ENCODE measurements at places on chromosomes 5 and 9. TPM values are rescaled to one million over a fixed set of nuclear protein-coding genes. Genes with fewer than 3 reads are reported as not detected.

The FSD1L gene
- total RNA-seq, result 2.9 TPM

The NXNL2 gene
- total RNA-seq, result 3.2 TPM

The FIBCD1 gene
- 1.1 TPM for total RNA-seq

The ACOT12 gene
- total RNA-seq, result not detected

The CBY3 gene
- total RNA-seq, result 0.18 TPM

The C9orf152 gene
- total RNA-seq, result not detected

DNA sequence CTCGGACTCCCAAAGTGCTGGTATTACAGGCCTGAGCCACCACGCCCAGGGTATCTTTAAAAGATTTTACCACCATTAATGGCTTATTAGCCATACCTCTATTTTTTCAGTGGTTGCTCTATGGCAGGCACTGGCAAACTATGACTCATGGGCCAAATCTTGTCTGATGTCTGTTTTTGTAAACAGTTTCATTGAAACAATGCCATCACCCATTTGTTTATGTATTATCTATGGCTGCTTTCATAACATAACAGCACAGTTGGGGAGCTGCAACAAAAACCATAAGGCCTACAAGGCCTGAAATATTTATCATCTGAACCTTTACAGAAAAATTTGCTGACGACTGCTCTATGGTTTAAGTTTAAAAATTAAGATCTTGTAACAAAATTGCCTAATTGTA lies 66.8 kb downstream of the SLC38A9 start:
- no peaks in the 10 kb centered on the region for H3K27me3 ChIP-seq
- no peak overlapping the region for H3K4me3 ChIP-seq
- peaks cover 9% of the 10 kb centered on the region for H3K4me1 ChIP-seq
- 0 out of 2 replicates have a peak, but pooled peaks cover 2% of the 10 kb centered on the region for H3K36me3 ChIP-seq

GRCh38 chr9:8963885-8964284 lies 1164.3 kb upstream of the DMAC1 start:
- no peaks in the 10 kb centered on the region for H3K4me1 ChIP-seq
- no peak for DNase-seq
- no peak overlapping the region for H3K27ac ChIP-seq
- no peaks in the 10 kb centered on the region for H3K36me3 ChIP-seq

DNA sequence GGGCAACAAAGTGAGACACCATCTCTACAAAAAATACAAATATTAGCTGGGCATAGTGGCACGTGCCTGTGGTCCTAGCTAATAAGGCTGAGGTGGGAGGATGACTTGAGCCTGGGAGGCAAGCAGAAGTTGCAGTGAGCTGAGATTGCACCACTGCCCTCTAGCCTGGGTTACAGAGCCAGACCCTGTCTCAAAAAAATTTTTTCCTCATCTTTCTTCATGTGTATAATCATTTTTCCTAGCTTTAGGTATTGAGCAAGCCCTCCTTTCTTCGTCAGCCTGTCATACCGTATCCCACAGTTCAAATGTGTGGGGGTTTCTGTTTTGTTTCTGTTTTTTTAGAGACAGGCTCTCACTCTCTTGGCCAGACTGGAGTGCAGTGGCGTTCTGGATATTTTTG lies 41.3 kb downstream of the EHMT1 start:
- no peak overlapping the region for H3K27ac ChIP-seq
- DNase-seq, result no peak
- peaks cover 4% of the 10 kb centered on the region for H3K4me1 ChIP-seq
- no peaks in the 10 kb centered on the region for H3K27me3 ChIP-seq
- H3K4me3 ChIP-seq, result no peak overlapping the region
- peaks cover 3% of the 10 kb centered on the region for H3K36me3 ChIP-seq

DNA sequence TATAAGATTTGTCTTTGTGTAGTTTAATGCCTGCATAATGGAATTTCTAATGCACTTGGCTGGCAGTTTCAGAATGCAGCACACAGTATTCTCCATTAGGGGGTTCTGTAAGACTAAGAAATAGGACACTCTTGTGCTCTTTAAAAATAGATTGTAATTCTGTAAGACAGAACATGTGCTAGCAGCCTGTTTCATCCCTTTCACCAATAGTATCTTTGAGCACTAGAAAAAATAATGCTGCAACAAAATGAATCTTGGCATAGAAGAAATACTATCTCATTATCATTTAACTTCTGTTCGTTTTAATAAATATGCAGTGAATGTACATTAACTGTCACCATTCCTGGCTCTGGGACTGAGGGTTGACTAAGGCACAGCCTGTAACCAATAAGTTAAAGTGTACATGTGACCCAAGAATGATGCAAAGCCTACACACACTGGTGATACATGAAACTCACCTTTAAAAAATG lies 23.8 kb upstream of the ZNF622 start:
- H3K27me3 ChIP-seq, result peaks cover 30% of the 10 kb centered on the region
- H3K4me1 ChIP-seq, result no peaks in the 10 kb centered on the region
- peak; percentile 64 for DNase-seq
- no peak overlapping the region for H3K4me3 ChIP-seq
- H3K36me3 ChIP-seq, result no peaks in the 10 kb centered on the region

DNA sequence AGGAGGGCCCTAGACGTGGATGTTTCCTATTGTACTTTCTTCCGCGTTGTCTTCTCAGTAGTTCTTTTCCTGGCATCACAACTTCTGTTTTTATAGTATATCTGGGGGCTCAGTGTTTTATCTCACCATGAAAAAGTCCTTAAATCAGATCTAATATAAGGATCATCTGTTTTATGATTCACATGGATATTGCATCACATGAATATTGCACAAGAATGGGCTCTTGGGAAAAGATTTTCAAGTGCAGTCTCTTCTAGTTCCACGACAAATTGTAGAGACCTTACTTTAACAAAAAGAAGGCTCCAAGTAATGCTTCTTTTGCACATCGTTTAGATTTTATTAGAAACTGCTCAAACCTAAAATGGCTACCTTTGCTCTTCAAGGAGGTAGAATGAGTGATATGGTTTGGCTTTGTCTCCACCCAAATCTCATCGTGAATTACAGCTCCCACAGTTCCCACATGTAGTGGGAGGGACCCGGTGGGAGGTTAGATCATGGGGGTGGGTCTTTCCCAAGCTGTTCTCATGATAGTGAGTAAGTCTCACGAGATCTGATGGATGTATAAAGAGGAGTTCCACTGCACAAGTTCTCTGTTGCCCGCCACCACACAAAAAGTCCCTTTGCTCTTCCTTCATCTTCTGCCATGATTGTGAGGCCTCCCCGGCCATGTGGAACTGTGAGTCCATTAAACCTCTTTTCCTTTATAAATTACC lies 53.7 kb upstream of the FAM120A start:
- no peak overlapping the region for H3K4me3 ChIP-seq
- peak; percentile 32 for DNase-seq
- no peaks in the 10 kb centered on the region for H3K4me1 ChIP-seq
- H3K27me3 ChIP-seq, result peaks cover 2% of the 10 kb centered on the region
- H3K27ac ChIP-seq, result no peak overlapping the region

DNA sequence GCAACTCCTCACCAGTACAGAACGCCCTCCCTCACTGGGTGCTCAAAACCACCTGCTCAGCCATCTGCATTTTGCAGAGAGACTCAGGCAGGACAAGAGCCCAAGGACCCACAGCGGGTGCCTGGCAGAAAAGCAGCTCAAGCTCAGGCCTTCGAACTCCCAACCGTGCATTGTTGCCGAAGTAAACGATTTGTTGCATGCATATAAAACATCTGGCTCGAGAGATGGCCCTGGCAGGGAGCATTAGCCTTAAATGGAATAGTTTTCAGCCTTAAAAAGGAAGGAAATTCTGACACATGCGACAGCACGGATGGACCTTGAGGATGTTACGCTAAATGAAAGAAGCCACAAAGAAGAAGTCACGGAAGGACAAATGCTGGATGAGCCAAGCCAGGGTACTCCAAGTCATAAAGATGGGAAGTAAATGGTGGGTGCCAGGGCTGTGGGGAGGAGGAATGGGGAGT lies 160.4 kb upstream of the PHYKPL start:
- no peak overlapping the region for H3K27ac ChIP-seq
- no peaks in the 10 kb centered on the region for H3K4me1 ChIP-seq
- no peak for DNase-seq
- no peaks in the 10 kb centered on the region for H3K27me3 ChIP-seq

DNA sequence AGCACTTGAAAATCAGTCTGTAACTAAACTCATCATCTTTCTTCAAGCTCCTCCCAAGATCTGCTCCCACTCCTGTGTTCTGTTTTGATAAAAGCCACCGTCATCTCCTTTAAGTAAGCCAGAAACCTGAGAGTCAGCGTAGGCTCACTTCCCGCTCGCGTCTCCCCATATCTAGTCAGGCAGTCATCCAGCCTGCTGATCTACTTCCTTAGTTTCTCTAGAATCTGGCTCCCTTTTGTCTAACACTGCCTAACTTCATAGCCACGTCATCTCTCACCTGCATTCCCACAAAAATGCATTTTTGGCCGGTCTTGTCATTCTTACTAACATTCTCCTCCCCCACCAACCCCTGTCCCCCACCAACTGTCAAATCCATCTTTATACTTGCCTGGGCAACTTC lies 3.0 kb upstream of the TJP2 start:
- peak; percentile 86 for DNase-seq
- no peaks in the 10 kb centered on the region for H3K27me3 ChIP-seq
- peaks cover 6% of the 10 kb centered on the region for H3K4me1 ChIP-seq
- no peaks in the 10 kb centered on the region for H3K36me3 ChIP-seq
- H3K27ac ChIP-seq, result no peak overlapping the region
- no peak overlapping the region for H3K4me3 ChIP-seq

- H3K36me3 ChIP-seq, result no peaks in the 10 kb centered on the region
- no peak overlapping the region for H3K27ac ChIP-seq
- H3K4me3 ChIP-seq, result no peak overlapping the region
- peaks cover 28% of the 10 kb centered on the region for H3K4me1 ChIP-seq
- no peaks in the 10 kb centered on the region for H3K27me3 ChIP-seq
These were observed 41.6 kb downstream of the ADAMTS12 start for GRCh38 chr5:33850100-33850594.

GRCh38 chr9:75226403-75227139 lies 138.3 kb downstream of the OSTF1 start:
- DNase-seq, result no peak
- no peaks in the 10 kb centered on the region for H3K4me1 ChIP-seq
- no peak overlapping the region for H3K4me3 ChIP-seq
- H3K27me3 ChIP-seq, result no peaks in the 10 kb centered on the region
- no peaks in the 10 kb centered on the region for H3K36me3 ChIP-seq

- H3K27me3 ChIP-seq, result no peaks in the 10 kb centered on the region
- H3K27ac ChIP-seq, result peak overlapping the region; percentile 91
- H3K36me3 ChIP-seq, result no peaks in the 10 kb centered on the region
- H3K4me1 ChIP-seq, result peaks cover 12% of the 10 kb centered on the region
- DNase-seq, result peak; percentile 24
These were observed 962 bp upstream of the TXN start for GRCh38 chr9:110257097-110257841.

GRCh38 chr5:133259199-133259997 lies 207.6 kb downstream of the HSPA4 start:
- H3K4me1 ChIP-seq, result no peaks in the 10 kb centered on the region
- H3K4me3 ChIP-seq, result no peak overlapping the region
- H3K27me3 ChIP-seq, result peaks cover 47% of the 10 kb centered on the region
- no peak overlapping the region for H3K27ac ChIP-seq
- H3K36me3 ChIP-seq, result no peaks in the 10 kb centered on the region
- DNase-seq, result no peak

- H3K4me1 ChIP-seq, result peaks cover 3% of the 10 kb centered on the region
- H3K36me3 ChIP-seq, result no peaks in the 10 kb centered on the region
- DNase-seq, result peak; percentile 70
- H3K4me3 ChIP-seq, result peak within 1 kb of the TSS; percentile 94
- peak within 1 kb of the TSS; percentile 99 for H3K27ac ChIP-seq
These were observed at the start of gene UBTD2 for GRCh38 chr5:172283020-172283861. TSS of gene UBTD2 (minus strand) at chr5:172283764. CDS start at chr5:172283665, 99 bp downstream.

GRCh38 chr5:92633875-92634487 lies 947.0 kb downstream of the NR2F1-AS1 start:
- H3K4me3 ChIP-seq, result no peak overlapping the region
- DNase-seq, result peak; percentile 71
- no peaks in the 10 kb centered on the region for H3K36me3 ChIP-seq
- peaks cover 8% of the 10 kb centered on the region for H3K4me1 ChIP-seq
- H3K27me3 ChIP-seq, result no peaks in the 10 kb centered on the region

- peak overlapping the region; percentile 21 for H3K27ac ChIP-seq
- H3K4me3 ChIP-seq, result no peak overlapping the region
- peaks cover 4% of the 10 kb centered on the region for H3K36me3 ChIP-seq
- no peaks in the 10 kb centered on the region for H3K27me3 ChIP-seq
These were observed 16.3 kb downstream of the ROR2 start for GRCh38 chr9:91933556-91934352.

DNA sequence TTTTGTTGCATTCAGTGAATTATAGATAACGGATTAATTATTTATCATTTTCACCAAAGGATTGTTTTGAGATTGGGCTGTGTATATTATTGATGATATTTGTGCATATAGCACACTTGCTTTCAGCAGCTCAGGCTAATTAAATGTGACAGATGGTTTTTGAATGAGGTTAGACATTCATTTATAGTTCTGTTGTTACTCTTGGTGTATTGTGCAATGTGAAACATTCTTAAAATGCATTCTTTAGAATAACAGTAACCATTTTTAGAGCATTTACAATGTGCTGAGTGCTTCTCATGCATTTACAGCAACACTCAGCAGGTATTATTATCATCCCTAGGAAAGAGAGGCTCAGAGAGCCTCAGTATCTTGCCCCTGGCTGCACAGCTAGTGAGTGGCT lies 23.8 kb downstream of the NANS start:
- H3K36me3 ChIP-seq, result peaks cover 33% of the 10 kb centered on the region
- H3K4me3 ChIP-seq, result no peak overlapping the region
- peak overlapping the region; percentile 73 for H3K27ac ChIP-seq
- H3K27me3 ChIP-seq, result no peaks in the 10 kb centered on the region
